ENCODE measurements at places on chromosomes 2 and 18.

DNA sequence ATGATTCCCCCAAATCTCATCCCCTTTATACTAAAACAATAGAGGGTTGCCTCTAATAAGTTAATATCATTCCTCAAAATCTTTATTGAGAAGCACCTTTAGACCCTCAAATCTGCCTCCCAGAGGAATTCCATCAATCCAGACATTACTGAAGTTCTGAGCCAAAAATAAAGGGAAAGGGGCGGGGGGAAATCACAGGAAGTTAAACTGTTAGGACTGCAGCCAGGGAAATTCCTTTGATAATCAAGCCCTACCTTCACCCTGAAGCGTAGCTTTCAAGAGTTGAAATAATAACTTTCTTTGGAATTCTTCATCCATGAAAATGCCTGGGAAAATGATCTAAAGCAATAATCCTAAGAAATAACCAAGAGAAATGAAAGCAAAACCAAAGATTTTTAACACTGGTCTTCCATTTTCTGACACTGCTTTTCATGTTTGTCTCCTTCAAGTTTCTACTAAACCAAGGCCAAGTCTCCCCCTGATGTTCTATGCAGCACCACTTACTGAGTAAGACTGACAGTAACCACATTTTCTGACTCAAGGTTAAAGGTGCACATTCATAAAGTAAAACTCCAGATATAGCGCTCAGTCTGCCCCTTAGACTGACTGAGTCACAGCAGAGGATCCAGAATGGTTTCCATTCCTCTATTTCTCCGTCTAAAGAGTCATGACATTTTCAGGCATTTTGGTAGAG lies 78.2 kb downstream of the TCF4 start:
- no peak for DNase-seq

- no peak for DNase-seq
Measured at GRCh38 chr2:24239553-24239952, 64.7 kb downstream of the FAM228A start.

GRCh38 chr2:20755132-20755800 lies 67.6 kb downstream of the LDAH start:
- no peak for DNase-seq

DNA sequence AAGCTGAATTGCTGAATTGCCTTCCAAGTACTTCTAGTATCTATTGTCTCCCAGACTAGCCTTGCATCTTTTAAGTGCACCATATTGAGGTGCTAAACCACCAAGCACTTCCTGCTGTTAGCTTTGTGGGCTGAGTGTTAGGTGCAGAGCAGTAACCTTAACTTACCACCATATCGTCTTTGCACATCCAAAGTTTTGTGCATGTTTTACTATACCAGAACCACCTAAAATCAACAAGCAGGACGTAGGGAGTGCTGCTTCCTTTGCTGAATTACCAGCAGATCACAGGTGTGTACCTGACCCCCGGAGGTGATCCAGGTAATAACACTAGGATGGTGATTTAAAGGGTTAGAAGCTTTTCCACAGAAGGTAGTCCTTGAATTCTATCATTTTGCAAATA lies 359.9 kb upstream of the HNRNPA3 start:
- DNase-seq: peak; percentile 10

GRCh38 chr2:402721-403120 lies 114.8 kb upstream of the ALKAL2 start:
- DNase-seq: no peak

- no peak for DNase-seq
Measured at GRCh38 chr2:239498576-239498975, 97.8 kb upstream of the HDAC4 start.

- no peak for DNase-seq
Measured at GRCh38 chr18:64718808-64719207, 569.9 kb upstream of the LINC00305 start.

DNA sequence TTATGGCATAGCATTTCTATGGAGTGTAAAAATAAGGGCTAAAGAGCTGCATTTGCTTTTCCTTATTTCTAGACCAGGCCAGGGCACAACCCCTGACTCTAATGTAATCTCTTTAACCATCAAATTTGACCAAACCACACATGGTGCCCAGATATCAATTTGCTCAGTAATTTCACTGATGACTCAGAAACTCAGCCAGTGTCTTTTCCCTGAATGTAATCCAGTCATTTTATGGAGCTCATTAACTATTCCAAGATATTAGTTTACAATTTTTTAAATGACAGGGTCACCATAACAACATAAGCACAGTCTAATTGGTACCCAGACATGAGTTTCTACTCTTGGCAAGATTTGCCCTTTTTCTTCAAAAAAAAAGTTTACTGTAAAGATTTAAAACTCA lies 270.8 kb upstream of the AGAP1 start:
- no peak for DNase-seq

DNA sequence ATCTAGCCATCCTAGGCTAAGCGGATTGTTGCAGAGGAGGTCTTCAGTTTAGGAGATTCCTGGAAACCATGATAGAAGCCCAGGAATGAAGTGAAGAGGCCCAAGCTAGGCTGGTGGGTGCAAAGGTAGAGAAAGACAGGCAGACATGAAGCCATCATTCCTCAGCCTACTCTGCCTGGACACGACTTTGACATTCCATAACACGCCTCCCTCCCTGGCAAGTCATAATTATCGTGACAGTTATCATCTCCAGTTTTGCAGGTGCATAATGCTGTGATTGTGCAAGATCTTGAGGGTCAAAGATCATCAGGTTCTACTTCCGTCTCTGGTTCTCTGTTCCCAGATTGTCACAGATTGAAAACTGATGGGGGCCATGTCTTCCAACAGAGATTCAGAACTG lies 15.2 kb upstream of the FZD5 start:
- no peak for DNase-seq

Measured in stimulated activated CD4-positive, alpha-beta T cell treated with anti-CD3 and anti-CD28 coated beads, Interleukin-4, amount 100 ng/mL, for 4 hours (primary cell).